ENCODE measurements at places on chromosomes 16 and 17. TPM values are rescaled to one million over a fixed set of nuclear protein-coding genes. Genes with fewer than 3 reads are reported as not detected.
A peak's percentile ranks its signal among the peaks of the same experiment; 100 is the strongest.

OTOP3 gene
- not detected for total RNA-seq

VAT1L gene
- total RNA-seq, result 13.1 TPM

CACNA1G gene
- 0.58 TPM for total RNA-seq

MT1E gene
- total RNA-seq, result 126 TPM

MYH11 gene
- 15.6 TPM for total RNA-seq

DNA sequence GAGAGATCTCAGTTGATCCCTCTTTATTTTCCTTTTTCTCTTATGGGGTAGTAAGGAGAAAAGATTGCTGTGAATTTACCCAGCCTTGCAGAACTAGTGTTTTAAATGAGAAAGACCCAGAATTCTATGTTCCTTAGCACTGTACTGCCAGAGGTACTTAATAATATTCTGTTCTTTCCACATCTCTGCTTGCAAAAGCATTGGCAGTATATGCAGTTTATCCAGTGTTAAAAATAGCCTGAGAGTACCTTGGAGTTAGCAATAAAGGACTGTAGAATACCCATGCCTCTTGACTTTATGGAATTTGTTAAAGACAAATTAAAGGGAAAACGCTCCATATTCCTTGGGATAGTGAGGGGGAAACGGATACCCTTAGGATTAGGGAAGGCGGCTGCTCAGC, 11.9 kb downstream of the SLC7A6 start:
- no peak for DNase-seq

GRAP gene
- total RNA-seq, result 1.7 TPM

- no peak for DNase-seq
These were observed 115.0 kb upstream of the ADAMTS18 start for GRCh38 chr16:77549876-77550275.

GRCh38 chr17:7029659-7030058, 6.2 kb upstream of the SLC16A13 start:
- DNase-seq, result no peak

GRCh38 chr17:19288453-19288852, 51.3 kb downstream of the EPN2 start:
- no peak for DNase-seq

GRCh38 chr17:48444516-48445247, 14.7 kb upstream of the SKAP1 start:
- no peak for DNase-seq

- DNase-seq, result peak; percentile 91
These were observed at the start of gene SNX11 for GRCh38 chr17:48107137-48108055. Gene SNX11, plus strand, starts transcription at chr17:48107766. Its CDS starts 4,278 bp downstream, at chr17:48112044.

DNA sequence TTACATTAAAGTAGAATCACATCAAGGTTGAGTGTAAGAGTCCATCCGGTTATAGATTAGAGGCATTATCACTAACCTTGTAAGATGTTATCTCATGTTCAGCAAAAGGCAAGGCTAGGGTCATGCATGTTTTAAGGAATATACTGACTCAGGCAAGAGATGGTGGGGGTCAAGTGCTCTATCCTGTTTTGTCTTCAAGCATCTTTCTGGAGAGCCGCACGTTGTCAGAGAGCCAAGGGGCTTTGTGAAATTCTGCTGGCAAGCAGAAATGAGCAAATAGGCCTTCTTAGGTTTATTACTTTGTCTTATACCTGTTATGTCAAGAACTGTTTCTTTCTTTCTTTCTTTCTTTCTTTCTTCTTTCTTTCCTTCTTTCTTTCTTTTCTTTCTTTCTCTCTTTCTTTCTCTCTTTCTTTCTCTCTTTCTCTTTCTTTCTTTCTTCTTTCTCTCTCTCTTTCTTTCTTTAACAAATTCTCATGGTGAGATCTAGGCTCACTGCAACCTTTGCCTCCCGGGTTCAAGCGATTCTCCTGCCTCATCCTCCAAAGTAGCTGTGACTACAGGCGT, 47.3 kb upstream of the IL34 start:
- no peak for DNase-seq

DNA sequence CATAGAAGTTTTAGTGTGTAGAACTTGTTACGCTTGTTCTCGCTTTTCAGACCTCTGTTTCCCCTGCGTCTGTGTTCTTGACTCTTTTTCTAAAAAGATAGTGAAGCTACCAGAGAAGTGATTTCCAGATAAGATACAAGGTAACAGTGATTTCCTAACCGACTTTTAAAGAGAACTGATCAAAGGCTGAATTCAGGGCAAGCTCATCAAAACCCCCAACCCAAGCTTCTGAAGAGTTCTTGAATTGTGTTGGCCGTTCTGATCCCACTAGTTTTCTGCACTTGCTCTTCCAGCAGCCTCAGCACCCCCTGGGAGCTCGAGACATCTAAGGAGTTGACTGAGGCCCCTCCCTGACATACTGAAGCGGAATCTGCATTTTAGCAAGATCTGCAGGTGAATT, 12.7 kb upstream of the NSMCE1 start:
- no peak for DNase-seq

KRTAP9-8 gene
- total RNA-seq, result not detected

- no peak for DNase-seq
These were observed 8.6 kb upstream of the LASP1NB start for GRCh38 chr17:38916771-38917170.

- peak; percentile 5 for DNase-seq
These were observed 113.9 kb downstream of the BANP start for GRCh38 chr16:88064889-88065746.

KRT15 gene
- not detected for total RNA-seq

- peak; percentile 60 for DNase-seq
These were observed 147.3 kb downstream of the CCDC182 start for GRCh38 chr17:57597531-57598453.

ATP1B2 gene
- total RNA-seq, result 2.8 TPM

PKMYT1 gene
- total RNA-seq, result 1.3 TPM

DNA sequence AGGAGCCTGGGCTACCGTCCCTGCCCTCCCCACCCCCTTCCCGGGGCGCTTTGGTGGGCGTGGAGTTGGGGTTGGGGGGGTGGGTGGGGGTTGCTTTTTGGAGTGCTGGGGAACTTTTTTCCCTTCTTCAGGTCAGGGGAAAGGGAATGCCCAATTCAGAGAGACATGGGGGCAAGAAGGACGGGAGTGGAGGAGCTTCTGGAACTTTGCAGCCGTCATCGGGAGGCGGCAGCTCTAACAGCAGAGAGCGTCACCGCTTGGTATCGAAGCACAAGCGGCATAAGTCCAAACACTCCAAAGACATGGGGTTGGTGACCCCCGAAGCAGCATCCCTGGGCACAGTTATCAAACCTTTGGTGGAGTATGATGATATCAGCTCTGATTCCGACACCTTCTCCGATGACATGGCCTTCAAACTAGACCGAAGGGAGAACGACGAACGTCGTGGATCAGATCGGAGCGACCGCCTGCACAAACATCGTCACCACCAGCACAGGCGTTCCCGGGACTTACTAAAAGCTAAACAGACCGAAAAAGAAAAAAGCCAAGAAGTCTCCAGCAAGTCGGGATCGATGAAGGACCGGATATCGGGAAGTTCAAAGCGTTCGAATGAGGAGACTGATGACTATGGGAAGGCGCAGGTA, 762 bp downstream of the CDK12 start:
- no peak for DNase-seq

CHD9NB gene
- 0.77 TPM for total RNA-seq

GAS2L2 gene
- total RNA-seq, result 0.08 TPM

DNA sequence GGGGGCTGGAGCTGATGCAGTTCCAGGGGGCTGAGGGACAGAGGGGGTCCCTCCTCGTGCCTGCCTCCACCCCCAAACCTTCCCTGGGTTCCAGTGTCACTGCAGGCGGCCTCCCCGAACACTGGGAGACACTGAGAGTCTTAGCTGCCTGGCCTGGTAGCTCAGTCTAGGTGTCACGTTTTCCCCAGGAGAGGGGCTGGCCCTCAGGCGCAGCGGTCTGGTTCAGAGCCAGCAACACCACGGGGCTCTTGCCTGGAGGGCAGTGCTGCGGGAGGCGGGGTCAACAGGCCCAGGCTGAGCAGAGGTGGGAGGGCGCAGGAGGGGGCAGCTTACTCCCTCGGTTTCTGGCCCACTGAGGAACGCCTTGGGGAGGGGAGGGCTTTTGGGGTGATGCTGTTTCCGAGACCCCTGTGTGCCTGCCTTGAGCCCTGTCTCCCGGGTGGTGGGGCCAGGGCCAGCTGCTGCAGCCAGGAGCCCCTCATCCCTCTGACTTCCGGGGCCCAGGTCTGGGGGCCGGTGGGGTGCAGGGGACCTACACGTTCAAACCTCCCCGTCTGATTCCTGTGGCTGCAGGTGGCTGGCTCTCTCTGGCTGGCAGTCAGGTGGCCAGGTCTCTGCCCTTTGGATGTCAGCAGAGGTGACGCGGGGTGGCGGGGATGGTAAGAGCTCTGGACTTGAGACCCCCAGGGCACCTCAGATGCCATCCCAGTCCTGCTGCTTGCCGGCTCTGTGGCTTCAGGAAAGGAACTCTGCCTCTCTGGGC, 89.3 kb upstream of the GSE1 start:
- peak; percentile 58 for DNase-seq

DNA sequence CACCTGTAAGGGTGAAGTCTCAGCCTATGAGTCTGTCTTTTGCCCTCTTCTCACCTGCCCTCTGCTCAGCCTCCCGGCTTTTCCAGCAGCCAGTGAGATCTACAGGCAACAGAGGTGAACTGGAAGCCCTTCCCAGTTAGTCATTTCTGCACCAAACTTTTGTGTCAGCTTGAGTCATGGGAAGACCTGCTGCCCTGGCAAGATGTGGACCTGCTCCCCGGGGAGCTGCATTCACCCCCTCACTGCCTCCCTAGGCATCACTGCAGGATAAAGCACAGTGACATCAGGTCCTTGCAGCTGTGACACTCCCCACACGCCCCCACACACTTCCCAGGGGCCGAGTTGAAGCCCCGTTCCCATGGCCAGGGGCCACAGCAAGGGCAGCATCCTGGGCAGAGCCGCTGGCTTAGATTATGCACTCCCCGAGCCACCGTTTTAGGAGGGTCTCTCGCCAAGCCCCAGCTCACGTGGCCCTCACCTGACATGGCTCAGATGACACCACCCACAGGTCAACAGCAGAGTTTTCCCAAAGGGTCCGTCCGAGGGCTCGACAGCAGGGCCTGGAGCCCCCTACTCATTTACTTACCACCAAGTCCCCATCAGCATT, 6.5 kb upstream of the ABR start:
- DNase-seq, result no peak

DNA sequence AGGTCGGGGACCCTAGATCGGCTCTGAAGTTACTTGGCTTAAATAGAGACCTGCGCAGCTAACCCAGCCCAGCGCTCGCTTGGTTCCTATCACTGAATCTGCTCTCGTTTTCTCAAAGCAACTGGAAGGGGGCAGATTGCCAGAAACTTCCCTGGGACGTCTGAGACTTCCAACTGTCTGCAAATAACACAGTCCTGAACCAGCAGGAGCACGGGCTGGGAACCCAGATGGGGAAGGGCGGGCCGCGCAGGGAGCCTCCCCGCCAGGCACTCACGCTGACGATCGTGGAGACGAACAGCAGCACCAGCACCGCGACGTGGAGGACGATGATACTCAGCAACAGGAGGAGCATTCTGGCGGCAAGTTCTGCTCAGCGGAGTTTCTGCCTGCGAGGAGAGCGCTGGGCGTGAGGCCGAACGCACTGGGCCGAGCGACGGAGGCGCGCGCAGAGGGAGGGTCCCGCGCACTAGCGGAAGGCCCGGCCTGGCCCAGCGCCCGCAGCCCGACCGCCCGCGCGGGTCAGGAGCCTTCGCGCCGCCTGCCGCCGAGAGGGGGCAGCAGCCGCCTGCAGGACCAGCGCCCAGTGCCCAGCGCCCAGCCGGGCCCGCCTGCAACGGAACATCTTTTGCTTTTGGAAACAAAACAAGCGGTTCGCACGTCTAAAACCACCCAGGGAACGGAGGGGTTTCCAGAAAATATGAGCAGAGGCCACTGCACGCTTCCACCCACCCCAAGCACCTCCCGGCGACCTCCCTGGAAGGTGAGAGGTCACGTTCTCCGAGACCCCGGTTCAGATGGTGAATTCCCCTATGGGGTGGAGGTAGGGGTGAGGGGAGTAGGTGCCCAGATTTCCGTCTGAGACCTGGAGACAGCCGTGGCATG, 4.5 kb downstream of the PMP22 start:
- peak; percentile 90 for DNase-seq

CES5A gene
- total RNA-seq, result not detected

FKBP10 gene
- total RNA-seq, result 10.4 TPM

DNA sequence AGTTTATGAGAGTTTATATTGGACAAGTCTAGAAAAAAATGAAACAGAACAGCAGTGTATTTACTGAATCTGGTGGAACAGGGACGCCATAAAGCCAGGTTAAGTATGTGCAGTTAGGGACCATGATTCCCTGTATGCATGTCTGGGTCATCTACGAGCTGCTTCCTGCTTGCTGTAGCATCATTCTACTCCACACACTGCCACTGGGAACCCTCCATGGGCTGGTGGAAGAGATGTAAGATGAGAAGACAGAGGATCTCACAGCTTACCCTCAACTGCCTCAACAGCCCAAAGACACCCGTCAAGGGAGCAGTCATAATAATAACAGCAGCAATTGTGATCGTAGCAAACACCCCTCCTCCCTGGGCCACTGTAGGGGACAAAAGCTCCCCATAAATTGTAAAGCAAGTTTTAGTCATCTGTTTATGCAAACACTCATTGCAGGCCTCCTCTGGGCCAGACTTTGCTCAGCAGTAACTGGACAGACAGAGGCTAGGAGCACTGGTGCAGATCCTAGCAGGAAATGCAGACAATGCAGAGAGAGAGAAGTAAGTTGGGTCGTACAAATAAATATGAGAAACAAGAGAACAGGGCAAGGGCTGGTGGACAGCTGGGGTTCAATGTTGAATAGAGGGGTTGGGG, 188.0 kb downstream of the SOX9 start:
- DNase-seq, result no peak

CHD9 gene
- 38.9 TPM for total RNA-seq

TP53TG3B gene
- total RNA-seq, result not detected

CASKIN1 gene
- total RNA-seq, result 4.0 TPM

GRCh38 chr17:50447870-50448595, 20.6 kb downstream of the CHAD start:
- DNase-seq, result no peak

DNA sequence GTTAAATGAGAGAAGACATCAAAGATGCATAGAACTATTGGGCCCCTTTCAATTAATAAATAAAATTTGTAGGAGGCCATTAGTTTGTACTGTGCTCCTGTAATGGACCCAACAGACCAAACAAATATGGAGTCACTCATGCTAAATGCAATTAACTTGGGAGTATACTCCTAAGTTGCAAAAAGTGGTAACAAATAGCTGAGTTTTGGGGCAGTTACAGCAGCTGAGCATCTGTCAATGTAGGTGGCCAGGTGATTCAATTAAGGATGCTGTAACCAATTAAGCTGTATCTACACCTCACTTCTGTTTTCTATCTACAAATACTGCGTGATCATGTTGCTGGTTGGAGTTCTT, 34.9 kb downstream of the WNT9B start:
- DNase-seq, result no peak

PRR15L gene
- total RNA-seq, result 0.14 TPM

DNA sequence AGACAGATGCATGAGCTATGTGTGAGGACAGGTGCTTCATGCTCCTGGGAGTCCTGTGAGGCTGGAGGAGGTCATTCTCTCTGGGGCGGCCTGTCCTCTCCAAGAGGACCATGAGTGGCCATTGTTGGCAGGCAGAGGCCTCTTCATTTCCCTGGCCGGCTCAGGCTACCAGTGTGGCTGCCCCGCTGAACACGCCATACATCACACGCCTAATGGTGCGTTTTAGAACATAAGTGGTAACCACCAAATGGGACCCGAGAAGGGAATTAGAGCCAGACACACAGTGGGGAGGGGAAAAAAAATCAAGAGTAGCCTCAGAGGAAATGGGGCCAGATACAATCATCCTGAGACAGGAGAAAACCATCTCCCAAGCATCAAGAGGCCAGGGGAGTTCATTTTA, 140.0 kb downstream of the SPACA3 start:
- no peak for DNase-seq

SMIM36 gene
- total RNA-seq, result not detected

- no peak for DNase-seq
These were observed 28.6 kb downstream of the TPPP3 start for GRCh38 chr16:67364600-67365235.

GRCh38 chr17:8359769-8360168, 16.7 kb downstream of the KRABD2 start:
- DNase-seq, result no peak
